ENCODE measurements at places on chromosomes 5 and 9.

- no peak for DNase-seq
Observed at GRCh38 chr5:107661650-107662044, 9.1 kb downstream of the EFNA5 start.

DNA sequence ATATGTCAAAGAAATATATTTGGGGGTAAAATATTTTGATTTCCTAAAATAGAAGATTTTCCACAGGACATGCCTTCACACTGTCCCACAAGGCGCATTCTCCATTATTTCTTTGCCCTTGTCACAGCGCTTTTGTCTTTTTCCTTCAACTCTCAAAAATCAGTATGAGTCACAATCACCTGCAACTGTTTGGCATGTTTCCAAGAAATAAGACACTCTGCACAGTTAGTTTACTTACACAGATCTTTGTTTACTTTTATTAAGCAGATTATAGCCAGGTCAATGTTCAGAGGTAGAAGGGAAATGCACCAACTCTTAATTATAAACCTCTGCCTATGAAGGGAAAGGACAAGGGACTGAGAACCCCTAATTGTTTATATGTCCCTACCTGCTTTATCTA, 9.5 kb downstream of the CEMIP2 start:
- no peak for DNase-seq

DNA sequence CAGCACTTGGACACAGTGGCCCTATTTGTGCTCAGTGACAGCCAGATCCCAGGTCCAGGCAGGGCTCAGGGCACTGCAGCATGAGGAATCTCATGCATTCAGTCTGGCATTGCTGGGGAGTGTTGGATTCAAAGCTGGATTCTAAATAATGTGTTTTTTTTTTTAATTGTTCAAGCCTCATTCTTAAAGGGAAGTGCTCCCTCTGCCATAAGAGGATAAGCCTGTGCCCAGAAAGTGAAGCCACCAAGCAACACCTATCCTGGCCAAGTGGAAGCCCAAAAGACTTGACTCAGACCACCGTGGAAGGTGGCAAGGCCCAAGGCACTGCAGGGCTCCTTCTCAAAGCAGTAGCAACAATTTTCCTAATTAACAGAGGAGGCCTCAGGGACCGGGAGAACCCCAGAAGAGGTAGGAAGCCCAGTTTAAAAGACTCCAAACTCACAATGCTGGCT, 135.6 kb downstream of the ACTL7B start:
- no peak for DNase-seq

DNA sequence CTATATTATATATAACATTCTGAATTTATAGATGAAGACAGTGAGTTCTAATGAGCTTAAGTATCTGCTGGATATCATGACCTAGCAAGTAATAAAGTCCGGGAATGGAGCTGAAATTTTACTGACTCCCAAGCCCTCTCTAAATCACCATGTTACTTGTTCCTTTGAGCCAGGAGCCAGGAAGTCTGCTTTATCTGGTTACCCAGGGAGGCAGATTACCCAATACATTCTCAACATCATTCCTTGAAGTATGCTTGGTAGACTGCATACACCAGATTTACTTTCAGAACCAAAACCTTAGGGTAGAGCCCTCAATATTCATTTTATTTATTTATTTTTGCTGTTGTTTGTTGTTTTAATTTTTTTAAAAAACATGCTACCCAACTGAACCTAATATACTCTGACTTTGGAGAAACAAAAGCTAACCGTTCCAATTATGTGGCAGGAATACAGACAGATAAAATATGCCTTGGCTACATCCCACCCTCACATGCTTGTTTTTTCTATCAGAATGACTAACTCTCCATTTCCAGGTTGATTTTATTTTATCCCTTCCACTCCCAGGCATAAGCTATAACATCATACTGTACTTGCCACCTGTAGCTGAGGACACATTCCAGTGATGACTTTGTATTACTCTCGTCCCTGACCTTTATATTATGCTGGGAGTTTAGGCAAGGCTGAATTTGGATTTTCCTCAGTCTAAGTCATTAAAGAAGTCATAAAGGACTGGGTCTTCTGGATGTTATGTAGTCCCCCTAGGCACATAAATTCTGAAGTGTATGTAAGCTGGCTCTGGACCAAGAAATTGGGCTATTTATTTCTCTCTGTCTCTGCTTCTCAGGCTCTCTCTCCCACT, 82.0 kb downstream of the YIPF5 start:
- DNase-seq: no peak

DNA sequence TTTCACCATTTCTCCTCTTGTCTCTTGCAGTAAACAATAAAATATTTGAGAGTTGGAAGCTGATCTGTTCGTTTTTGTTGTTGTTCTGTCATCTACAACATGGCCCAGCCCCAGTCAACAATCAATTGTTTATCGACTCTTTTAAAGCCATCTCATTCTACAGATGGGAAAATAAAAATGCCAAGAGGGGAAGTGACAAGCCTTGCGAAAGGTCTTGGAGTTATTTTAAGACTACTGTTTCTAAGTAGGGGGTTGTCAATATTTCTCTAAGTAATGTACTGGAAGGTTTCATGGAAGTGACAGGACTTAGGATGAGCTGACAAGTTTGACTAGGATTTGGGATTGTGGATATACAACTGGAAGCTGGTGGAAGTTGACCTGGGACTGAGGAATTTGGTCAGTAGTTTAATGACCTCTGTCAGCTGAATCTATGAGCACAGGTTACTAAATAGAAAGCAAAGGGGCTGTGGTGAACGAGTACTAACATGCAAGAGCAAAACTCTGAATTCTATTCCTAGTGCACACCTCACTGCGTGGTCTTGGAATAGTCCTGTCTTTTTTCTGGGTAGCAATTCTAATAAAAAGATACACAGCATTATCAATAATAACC, 57.5 kb upstream of the ADRB2 start:
- no peak for DNase-seq

- DNase-seq: no peak
Observed at GRCh38 chr5:81980598-81981260, 8.9 kb downstream of the ATG10 start.

DNA sequence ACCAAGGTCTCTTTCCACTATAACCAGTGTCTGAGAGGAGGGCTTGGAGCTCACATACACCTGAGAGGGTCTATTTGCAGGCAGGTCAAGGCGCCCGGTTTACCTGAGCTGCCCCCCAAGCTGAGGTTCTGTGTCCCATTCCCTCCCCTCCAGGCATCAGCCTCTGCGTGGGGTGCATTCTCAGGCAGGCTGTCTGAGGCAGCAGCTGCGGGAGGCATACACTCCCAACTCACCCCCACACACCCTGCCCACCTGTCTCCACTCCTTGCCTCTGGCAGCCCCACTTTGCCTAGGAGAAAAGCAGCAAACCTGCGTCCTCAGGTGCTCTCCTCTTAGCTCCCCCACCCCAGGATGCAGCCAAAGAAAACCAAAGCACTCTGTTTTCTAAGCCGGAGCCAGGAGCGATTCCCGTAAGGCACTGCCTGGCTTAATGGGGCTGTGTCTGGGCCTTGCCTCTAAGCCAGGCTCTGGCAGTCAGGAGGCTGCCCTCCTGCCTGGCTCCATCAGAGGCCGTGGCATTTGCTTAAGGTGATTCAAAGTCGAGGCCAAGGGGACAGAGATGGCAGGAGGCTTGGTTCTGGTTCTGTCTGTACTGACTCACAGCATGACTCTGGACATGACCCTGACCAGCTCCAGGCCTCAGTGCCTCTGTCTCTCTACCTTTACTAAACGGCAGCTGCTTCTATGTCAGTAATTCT, 139.2 kb upstream of the TRIM32 start:
- DNase-seq: no peak
